ENCODE measurements at places on chromosomes 1 and 21. TPM values are rescaled to one million over a fixed set of nuclear protein-coding genes. Genes with fewer than 3 reads are reported as not detected.

DNA sequence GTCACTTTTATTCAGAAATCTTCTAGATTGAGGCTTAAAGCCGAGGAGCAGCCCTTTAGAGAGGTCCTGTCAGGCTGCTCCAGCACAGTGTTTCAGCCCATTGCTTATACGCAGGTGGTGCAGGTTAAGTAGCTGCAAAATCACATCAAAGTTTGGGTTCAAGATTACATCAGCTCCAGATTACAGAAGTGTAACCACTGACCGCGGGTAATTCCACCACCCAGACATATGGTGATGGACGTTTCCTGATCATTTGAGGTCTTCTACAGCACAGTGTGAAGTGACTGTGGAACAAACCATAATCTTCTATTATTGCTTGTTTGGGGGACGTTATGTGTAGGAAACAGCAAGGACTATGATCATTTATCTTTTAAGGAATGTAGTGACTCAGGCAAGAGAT, 11.8 kb downstream of the C1orf115 start:
- no peak for DNase-seq
- no peak overlapping the region for H3K4me3 ChIP-seq
- no peak overlapping the region for H3K27ac ChIP-seq

DNA sequence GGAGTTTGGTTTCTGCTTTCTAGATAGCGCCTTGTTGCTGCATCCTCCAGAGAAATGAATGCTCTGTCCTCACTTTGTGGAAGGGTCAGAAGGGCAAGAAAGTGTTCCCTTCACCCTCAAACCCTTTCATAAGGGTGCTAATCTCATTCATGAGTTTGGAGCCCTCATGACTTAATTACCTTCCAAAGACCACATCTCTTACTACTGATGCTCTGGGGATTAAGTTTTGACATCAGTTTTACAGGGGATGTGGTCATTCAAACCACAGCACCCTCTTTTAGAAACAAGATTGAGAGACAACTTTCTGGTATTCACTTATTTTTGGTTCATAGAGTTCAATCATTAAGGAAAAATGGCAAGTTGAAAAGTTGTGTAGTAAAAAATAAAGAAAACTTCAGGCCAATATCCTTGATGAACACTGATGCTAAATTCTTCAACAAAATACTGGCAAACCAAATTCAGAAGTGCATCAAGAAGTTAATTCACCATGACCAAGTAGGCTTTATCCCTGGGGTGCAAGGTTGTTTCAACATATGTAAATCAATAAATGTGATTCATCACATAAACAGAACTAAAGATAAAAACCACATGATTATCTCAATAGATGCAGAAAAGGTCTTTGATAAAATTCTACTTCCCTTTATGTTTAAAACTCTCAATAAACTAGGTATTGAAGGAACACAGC, 442.1 kb downstream of the PTBP2 start:
- H3K27me3 ChIP-seq, result no peaks in the 10 kb centered on the region
- H3K4me3 ChIP-seq, result no peak overlapping the region
- no peak for DNase-seq
- H3K36me3 ChIP-seq, result no peaks in the 10 kb centered on the region

GRCh38 chr1:235513495-235514366, 9.5 kb upstream of the B3GALNT2 start:
- no peaks in the 10 kb centered on the region for H3K36me3 ChIP-seq
- no peak overlapping the region for H3K4me3 ChIP-seq
- DNase-seq, result no peak
- H3K27me3 ChIP-seq, result no peaks in the 10 kb centered on the region
- H3K4me1 ChIP-seq, result no peaks in the 10 kb centered on the region
- no peak overlapping the region for H3K27ac ChIP-seq

DNA sequence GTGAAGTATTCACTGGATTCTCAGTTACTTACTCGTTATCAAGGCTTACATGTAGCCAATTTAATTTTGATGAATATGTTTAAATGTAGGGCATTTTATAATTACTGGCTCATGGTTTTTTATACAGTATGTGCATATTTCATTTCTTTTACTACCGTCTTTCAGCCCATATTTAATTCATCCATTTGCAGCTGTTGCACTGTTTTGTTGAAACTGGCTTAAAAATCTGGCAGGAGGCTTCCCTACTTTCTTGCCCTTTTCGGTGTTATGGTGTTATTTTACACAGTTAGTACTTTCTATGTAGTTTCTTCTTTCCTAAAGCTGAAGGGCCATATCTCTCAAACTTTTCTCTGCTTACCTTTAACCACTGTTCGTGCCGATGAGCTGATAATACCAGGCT, 54.2 kb downstream of the ITSN1 start:
- no peak for DNase-seq
- H3K4me3 ChIP-seq, result no peak overlapping the region
- H3K27ac ChIP-seq, result no peak overlapping the region
- H3K36me3 ChIP-seq, result no peaks in the 10 kb centered on the region
- H3K27me3 ChIP-seq, result no peaks in the 10 kb centered on the region
- peaks cover 14% of the 10 kb centered on the region for H3K4me1 ChIP-seq

DNA sequence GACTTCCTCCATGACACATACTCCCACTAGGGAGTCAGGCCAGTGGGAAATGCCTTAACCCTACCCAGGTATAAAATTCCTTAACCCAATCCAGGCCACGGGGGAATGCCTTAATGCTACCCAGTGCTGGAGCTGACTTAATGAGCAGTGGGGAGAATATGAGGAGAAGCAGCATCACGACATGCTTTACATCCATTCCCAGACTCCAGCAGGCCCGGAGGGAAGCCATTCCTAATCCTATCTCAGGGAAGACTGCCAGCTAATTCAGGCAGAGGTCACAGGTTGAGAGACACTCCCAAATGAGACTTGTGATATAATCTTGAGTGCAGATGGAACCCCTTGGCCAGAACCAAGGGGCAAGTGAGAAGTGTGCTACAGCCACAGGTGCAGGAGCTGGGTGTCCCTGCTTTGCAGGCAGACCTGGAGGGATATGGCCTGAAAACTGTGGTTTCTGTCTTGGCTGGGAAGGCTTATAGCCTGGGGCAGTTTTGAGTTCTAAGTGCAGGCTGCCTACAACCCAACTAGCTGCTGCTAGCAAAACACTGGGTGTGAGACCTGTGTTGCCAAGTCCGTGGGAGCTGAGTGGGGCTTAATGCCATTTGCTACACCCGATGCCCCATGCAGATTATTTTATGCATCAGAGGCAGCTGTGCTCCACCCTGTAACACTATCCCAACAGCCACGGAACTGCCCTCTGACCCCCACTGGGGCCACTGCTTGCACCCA, 45.1 kb upstream of the GUCA2A start:
- H3K4me3 ChIP-seq, result no peak overlapping the region
- H3K27me3 ChIP-seq, result no peaks in the 10 kb centered on the region
- H3K4me1 ChIP-seq, result peaks cover 3% of the 10 kb centered on the region
- DNase-seq, result no peak

DNA sequence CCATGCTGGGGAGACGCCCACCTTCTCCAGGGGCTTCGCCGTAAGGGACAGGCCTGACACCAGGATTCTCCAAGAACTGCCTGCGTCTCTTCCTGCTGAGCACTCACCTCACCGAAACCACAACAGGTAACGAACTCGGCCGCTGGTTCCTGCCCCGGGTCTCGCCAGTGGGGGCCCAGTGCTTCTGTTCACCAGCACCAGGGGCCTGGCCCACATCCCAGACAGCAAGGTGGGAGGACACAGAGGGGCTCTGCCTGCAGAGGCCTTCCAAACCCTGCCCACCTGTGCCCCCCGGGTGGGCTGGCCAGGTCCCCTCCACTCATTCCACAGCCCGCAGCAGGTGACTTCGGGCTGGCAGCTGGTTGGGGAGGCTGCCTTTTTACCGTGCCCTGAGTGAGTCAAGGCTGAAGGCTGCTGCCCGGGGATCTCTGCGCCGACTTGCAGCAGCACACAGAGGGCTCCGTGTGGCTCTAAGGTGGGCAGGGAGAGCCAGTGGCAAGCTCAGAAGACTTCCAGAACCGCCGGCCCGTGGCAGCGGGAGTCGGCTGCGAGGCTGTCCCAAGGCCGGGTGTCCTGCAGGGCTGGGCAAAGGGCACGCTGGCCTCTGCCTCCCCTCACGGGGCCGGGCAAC, 14.7 kb upstream of the COL18A1 start:
- no peak overlapping the region for H3K27ac ChIP-seq
- no peak overlapping the region for H3K4me3 ChIP-seq
- H3K4me1 ChIP-seq, result peaks cover 12% of the 10 kb centered on the region
- no peaks in the 10 kb centered on the region for H3K27me3 ChIP-seq

- H3K27ac ChIP-seq, result no peak overlapping the region
- H3K4me1 ChIP-seq, result no peaks in the 10 kb centered on the region
- no peaks in the 10 kb centered on the region for H3K36me3 ChIP-seq
- no peak overlapping the region for H3K4me3 ChIP-seq
Measured at GRCh38 chr1:46039571-46040052, 92.8 kb downstream of the PIK3R3 start.

DNA sequence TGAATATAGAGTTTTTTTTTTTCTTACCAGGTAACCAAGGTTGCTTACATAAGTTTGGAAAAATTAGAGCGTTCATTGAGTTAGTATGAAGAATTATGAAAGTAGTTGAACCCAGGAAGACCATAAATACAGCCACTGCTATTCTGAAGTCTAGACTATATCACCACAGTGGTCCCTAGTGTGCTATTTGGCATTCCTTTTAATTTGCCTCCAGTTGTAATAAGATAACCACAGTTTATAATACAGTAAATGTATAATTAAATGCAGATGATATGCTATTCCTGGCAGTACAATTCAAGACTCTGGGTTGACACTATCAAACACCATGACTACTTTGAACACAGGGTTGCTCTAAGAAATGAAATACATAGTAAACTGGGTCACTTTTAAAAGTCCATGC, 270.5 kb downstream of the BRINP2 start:
- H3K27ac ChIP-seq, result no peak overlapping the region
- H3K4me1 ChIP-seq, result no peaks in the 10 kb centered on the region
- H3K4me3 ChIP-seq, result no peak overlapping the region
- DNase-seq, result no peak

DNA sequence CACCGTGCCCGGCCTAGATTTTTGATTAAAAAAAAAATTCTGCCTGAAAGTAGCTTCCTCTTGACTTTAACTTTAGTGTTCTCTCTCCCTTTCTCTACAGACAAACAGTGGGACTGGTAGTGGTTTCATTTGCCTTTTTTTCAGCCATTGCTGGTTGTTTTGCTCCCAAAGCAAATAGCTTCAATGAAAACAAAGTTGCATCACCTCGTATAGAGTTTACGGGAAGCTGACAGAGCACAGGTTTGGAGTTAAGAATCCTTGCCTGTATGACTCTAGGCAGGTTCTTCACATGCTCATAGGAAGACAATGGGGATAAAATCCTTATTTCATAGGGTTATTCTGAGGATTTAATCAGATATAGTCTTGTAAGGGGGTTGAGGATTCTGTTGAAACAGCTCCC, 21.6 kb downstream of the AADACL4 start:
- H3K36me3 ChIP-seq, result no peaks in the 10 kb centered on the region
- no peak overlapping the region for H3K27ac ChIP-seq
- H3K27me3 ChIP-seq, result no peaks in the 10 kb centered on the region
- H3K4me1 ChIP-seq, result no peaks in the 10 kb centered on the region
- no peak for DNase-seq

- no peaks in the 10 kb centered on the region for H3K4me1 ChIP-seq
- no peak for DNase-seq
- no peak overlapping the region for H3K27ac ChIP-seq
- H3K36me3 ChIP-seq, result no peaks in the 10 kb centered on the region
Measured at GRCh38 chr1:97196825-97197516, 475.4 kb downstream of the PTBP2 start.

DNA sequence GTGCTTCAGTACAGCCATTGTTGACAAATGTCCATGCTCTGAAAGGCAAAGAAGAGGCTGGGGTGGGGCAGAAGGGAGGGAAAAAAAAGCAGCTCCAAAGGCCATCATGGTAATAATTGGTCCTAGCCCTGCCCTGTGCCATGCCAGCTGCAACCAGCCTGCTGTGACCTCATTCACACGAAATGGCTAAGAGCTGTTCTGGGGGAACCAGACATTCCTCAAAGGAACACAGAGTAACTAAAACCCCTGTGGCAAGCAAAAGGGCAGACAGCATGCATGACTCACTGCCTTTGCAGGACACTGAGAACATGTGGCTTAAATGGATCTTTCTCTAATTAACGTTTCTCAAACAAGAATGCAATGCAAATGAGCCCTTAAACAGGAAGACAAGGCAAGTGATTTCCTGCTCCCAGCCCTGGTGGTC, 42.3 kb downstream of the STYXL2 start:
- no peak overlapping the region for H3K27ac ChIP-seq
- DNase-seq, result no peak
- H3K27me3 ChIP-seq, result no peaks in the 10 kb centered on the region
- no peaks in the 10 kb centered on the region for H3K4me1 ChIP-seq

DNA sequence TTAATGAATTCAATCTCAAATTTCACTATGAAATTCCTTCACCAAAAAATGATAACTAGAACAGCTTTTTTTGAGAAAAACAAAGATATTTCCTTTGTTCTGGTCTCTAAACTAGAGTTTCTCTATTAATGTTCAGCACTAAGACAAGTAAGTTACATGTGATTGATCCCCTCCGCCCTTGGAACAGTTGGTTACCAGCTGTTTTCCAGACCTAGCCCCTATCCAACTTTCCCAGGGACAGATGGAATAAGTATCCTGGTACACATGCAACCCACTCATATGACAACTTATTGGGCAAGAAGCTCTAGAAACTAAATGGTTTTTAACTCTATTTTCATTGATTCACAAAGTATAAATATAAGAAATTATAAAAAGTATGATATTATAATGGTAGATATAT, 140.4 kb downstream of the COP1 start:
- no peaks in the 10 kb centered on the region for H3K4me1 ChIP-seq
- H3K36me3 ChIP-seq, result no peaks in the 10 kb centered on the region
- no peak for DNase-seq
- H3K4me3 ChIP-seq, result no peak overlapping the region

GRCh38 chr1:221087919-221088318, 208.7 kb downstream of the HLX start:
- H3K4me3 ChIP-seq, result no peak overlapping the region
- no peaks in the 10 kb centered on the region for H3K27me3 ChIP-seq
- H3K36me3 ChIP-seq, result no peaks in the 10 kb centered on the region
- H3K27ac ChIP-seq, result no peak overlapping the region
- DNase-seq, result no peak

GRCh38 chr1:240210026-240210425, 118.3 kb downstream of the FMN2 start:
- H3K4me3 ChIP-seq, result no peak overlapping the region
- H3K4me1 ChIP-seq, result no peaks in the 10 kb centered on the region
- DNase-seq, result no peak
- no peak overlapping the region for H3K27ac ChIP-seq
- H3K27me3 ChIP-seq, result no peaks in the 10 kb centered on the region
- no peaks in the 10 kb centered on the region for H3K36me3 ChIP-seq

- DNase-seq, result peak; percentile 84
- peak overlapping the region; percentile 62 for H3K27ac ChIP-seq
- no peaks in the 10 kb centered on the region for H3K27me3 ChIP-seq
- H3K4me3 ChIP-seq, result no peak overlapping the region
- no peaks in the 10 kb centered on the region for H3K36me3 ChIP-seq
Measured at GRCh38 chr1:185880779-185881333, 146.7 kb downstream of the HMCN1 start.

SYPL2 gene
- 8.1 TPM for total RNA-seq

TCHH gene
- total RNA-seq, result not detected

NMNAT2 gene
- 0.53 TPM for total RNA-seq

ZNF695 gene
- not detected for total RNA-seq

DPT gene
- total RNA-seq, result 12.3 TPM

CYP4A11 gene
- not detected for total RNA-seq

F13B gene
- total RNA-seq, result not detected

NEXN gene
- 38.2 TPM for total RNA-seq

RIIAD1 gene
- not detected for total RNA-seq
